ENCODE measurements at places on chromosomes 7 and 10.
A peak's percentile ranks its signal among the peaks of the same experiment; 100 is the strongest.

DNA sequence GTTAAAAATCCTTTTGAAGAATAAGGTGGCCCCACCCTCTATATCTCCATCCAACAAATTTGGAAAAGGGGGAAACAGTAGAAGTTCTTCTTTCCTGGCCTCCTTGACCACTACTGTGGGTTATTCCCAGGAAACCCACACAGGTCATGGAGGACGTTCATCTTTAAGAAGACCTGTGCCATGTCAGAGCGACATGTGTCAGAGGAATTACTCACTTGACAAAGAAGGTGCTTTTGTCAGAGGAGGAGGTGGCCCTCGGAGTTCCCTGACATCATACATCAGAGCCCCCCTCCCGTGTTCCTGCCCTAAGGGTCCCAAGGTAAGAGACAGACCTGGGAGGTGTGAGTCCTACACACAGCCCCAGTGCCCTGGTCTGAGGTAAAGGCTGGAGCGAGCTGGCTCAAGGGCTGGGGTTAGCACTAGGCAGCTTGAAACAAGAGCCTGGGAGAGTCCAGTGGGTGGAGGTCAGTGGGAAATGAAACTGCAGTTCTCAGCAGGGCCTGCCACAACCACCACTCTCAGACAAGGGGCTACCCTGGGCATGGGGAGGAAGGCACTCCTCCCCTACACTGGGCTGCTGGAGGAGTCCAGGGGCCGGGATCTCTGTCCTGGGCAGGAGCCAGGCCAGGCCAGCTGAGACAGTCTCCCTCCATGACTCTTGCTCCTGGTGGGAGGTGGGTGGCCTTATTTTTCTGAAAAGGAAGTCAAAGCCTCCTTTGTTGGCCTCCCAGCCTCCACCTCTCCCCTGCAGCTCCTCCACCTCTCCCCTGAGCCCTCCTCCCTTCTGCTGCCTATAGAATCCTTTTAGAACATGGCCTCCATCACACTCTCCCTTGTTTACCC, 21.8 kb upstream of the ZMIZ1 start:
- no peak for DNase-seq

DNA sequence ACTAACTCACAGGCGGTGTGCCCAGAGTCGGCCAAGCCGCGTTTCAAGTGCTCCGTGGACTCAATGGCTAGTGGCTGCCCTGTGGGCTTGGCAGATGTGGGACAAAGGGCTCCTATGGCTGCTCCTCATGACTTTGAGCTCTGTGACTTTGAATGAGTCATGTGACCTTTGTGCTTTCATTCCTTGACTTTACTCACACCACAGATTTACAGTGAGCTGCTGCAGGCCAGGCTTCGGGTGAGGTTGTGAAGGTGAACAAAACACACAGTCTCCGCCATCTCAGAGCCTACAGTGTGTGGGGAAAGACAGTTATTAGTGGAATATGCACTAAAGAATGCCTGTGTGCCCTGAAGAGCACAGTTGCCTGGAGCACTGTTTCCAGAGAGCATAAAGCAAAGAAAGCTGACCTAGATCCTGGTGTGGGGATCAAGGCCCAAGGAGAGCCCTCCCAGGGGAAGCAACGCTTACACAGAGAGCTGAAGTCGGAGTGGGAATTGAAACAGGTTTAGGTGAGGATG, 29.7 kb upstream of the PLEKHA1 start:
- DNase-seq: no peak

GRCh38 chr7:21160401-21160800, 267.5 kb upstream of the SP4 start:
- DNase-seq: no peak

DNA sequence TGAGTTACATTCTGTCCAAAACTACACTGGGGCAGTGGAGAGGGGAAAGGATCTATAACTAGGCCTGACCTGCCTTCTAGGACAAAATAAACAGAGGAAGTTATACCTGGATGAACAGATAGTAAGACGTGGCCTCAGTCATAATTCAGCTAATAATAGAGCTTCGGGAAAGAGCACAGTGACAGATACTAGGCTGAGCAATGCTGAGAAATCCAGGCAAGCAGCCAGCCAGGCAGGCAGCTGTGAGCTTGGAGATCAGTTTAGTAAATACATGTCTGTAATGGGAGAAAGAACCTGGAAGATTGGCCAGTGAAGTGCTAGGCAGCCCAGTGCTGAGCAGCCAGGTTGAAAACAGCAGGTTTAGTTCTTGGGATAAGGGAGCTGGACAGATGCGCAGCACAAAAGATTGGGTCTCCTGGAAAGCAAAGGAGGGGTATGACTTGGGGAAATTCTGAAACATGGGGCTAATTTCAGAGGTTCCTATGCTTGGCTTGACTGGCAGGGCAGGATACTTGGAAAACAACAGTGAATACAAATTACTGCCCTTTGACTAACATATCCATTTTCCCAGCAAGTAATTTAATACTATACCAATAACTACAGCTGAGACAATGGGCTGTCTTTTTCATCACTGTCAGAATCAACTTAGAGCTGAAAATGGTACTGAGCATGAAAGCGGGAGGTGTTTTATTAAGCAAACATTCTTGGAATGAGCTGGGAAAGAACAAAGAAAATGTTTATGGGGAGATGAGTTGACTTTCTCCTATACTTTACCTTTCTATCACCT, 140.8 kb downstream of the DGKB start:
- peak; percentile 66 for DNase-seq

DNA sequence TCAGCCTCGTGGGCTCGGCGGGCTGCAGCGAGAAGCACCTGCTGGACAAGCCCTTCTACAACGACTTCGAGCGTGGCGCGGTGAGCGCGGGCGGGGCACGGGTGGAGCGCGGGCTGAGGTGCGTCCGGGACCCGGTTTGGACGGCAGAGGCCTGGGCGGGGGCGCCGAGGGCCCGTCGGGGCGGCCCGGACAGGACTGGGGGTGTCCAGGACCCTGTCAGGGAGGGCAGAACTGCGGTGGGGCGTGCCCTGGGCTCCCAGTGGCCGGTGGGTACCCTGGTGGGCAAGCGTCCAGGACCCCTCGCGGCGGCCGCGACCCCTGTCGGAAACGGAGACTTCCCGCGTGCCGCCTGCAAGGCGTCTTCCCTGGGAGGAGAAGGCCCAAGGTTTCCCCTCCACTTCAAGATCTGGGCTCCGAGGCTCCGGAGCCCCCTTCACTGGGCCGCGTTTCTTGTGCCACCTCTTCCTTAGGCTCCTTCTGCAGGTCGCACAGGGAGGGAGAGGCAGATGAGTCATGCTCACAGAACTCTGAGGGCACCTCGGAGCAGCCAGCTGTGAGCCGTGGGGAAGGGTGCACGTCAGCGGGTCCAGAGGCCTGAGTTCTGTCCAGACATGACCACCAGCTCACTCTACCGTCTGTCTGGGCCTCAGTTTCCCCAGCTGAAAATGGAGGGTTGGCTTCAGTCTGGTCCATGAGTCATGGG, 485 bp downstream of the ALOX5 start:
- DNase-seq: no peak

GRCh38 chr10:15321431-15322341, 49.4 kb downstream of the FAM171A1 start:
- no peak for DNase-seq

DNA sequence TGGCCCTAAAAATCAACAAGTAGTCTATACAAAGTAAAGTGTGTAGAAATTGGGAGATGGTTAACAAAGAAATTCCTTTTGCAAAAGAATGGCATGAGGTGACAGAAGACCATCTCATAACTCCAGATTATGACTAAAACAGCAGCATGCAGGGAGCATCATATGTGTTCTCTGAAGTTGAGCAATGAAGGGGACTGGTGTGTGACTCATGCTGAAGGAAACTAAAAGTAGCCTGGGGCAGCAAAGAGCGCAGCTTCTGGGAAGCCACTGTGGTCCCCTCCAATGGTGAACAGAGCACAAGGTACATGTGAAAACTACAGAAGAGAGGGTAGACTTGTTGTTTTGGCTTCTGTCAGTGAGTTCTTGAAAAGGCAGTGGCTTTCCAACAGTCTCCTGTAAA, 133.4 kb downstream of the MACC1 start:
- no peak for DNase-seq

- DNase-seq: no peak
These were observed 2.4 kb downstream of the TLL2 start for GRCh38 chr10:96511044-96511945.

- no peak for DNase-seq
These were observed 11.6 kb downstream of the VENTX start for GRCh38 chr10:133249094-133249780.

DNA sequence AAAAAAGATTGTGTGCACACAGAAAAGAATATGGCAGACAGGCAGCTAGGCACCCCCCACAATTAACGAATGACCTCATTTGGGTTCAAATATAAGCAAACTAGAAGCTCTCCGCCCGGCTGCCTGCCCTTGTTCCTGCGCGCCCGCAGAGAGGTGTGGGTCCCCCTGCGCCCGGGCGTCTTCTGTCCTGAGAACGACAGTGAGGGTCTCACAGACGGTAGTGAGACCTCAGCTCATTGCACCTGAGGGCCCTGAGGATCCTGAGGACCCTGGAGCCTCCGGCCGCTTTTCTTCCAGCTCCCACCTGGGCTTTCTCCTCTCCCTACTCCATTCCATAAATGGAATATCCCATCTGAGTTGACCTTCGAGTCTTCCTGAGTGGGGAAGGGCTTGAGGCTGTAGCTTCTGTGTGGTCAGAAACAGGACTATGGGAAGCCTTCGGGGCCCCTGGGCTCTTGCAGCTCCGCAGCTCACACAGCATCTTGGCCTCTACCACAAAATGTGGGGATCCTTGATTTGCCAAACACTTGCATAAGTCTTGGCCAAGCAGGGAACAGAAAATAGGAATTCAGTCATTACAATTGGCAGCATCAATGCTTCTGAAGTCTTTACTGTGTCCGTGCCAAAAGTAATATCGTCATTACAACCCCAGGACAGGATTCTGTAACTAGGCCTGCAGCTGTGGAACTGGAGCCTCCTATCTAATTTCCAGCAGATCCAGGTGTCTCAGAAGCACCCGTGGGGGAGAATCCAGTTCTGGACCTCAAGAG, 43.8 kb downstream of the JAKMIP3 start:
- no peak for DNase-seq

GRCh38 chr10:97736403-97736901, 476 bp upstream of the ZFYVE27 start:
- DNase-seq: no peak
